Karpas-422 (cell line): ENCODE measurements at places on chromosomes 2 and 18.

GRCh38 chr2:26702025-26702424 is 9.5 kb downstream of the KCNK3 start:
- no peak for DNase-seq

- peak; percentile 48 for DNase-seq
Observed at GRCh38 chr2:7133521-7133920, 216.3 kb downstream of the RNF144A start.

GRCh38 chr2:191109888-191110287 is 40.9 kb downstream of the STAT4 start:
- DNase-seq: no peak

- no peak for DNase-seq
Observed at GRCh38 chr2:107027205-107027604, 141.2 kb upstream of the ST6GAL2 start.

GRCh38 chr18:71760541-71760940 is 783.6 kb downstream of the CBLN2 start:
- no peak for DNase-seq

GRCh38 chr2:229865033-229865432 is 56.8 kb downstream of the TRIP12 start:
- no peak for DNase-seq

GRCh38 chr2:64804651-64805050 is 150.9 kb upstream of the SERTAD2 start:
- DNase-seq: no peak

DNA sequence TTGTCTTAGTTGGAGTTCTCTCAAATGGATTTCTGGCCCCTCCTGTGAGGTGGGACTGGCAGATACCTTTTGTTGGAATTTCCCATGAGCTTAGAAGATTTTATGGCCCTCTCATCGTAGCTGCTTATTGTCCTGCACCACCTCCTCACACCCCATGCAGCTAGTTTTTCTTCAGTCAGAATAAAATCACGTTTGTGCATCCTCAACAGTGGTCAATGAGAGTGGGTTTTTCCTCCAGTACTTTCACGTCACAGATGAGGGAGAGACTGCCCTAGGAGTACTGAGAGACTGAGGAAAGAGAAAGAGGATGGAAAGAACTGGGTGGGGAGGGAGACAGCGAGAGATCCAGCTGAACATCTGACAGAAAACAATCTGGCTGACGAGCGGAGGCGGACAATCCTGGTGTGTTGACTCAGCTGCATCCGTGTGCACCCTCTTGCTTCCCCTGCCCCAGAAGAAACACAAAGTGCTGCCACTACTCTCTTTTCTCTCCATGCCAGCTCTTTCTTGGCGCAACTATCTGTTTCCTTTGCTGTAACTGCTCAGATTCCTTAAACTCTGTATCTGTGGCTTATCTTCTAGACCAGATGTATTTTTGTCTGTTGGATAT is 7.4 kb downstream of the RAPGEF4 start:
- DNase-seq: no peak

DNA sequence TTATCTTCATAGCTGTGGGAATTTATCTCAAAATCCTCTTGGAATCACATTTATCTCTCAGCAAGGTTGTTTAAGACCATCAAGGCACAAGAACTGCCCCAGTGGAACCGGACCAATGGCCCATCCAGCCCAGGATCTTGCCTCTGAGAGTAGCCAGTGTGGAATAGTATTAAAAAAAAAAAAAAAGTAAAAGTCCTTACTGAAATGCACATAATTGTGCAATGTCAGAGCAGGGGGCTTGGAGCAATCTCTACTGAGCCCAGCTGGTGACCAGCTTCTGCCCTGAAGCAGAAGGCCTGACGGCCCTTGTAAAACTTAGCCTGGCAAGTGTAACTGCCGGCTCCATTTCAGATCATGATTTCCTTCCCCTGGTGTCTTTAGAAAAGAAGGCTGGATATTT is 355.6 kb upstream of the PIK3C3 start:
- no peak for DNase-seq

DNA sequence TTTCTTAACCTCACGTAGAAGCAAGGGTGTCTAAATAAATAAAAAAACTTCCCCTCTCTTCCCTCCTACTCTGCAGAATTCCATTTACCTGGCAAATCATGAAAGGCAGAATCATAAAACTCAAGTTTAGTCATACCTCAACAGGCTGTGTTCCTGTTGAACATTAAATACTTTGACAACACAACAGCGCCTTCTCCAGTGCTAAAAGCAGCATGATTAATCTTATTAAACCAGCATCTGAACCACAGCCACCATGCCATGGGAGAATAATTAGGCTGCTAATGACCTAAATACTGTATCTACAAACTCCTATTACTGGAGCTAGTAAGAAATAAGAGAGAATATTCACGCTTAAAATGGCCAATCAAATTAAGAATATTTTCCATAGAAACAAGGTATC is 68.1 kb downstream of the CDH2 start:
- no peak for DNase-seq

DNA sequence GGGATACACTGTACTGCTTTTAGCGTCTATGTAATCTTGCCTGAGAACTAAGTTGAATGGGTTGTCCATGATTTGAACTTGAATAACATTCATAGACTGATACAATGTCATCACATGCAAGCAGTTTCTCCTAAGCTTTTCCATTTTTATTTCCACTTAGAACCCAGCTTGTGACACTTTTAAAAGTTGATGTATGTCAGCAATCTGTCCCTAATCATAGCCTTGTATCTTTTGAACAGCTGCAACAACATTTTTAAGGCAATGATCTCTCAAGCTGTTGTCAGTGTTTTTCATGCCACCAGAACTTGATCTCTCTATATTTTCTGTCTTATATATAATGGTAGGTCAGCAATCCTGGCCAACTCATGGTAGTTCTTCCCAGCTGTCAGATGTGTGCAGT is 185.0 kb downstream of the DOK6 start:
- no peak for DNase-seq
